Right hindlimb (tissue), 1 donor: ENCODE measurements at places on chromosomes 6 and 20.

DNA sequence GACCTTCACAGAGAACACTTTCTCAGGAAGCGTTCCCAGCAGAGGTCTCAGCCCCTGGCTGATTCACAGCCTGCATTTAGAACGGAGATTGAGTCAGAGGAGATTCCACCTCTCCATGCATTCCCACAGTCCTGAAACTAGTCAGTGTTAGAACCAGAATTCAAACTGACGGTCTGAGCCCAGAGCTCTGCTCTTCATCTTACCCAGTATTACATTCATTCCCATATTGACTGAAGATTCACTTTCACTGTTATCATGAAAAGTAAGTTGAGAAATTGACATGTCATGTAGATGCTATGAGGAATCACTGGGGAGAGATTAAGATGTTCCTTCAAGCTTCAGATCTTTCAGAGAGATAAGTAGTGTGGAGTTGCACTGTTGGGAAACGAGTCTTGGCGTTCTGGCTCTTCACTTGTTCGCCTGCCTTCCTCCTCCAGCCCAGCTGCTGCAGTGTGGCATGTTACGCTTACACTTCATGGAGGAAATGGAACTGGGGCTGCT, 28.3 kb downstream of the MAS1 start:
- no peak for DNase-seq

GRCh38 chr6:138231381-138231886, 13.1 kb upstream of the PBOV1 start:
- no peak for DNase-seq

DNA sequence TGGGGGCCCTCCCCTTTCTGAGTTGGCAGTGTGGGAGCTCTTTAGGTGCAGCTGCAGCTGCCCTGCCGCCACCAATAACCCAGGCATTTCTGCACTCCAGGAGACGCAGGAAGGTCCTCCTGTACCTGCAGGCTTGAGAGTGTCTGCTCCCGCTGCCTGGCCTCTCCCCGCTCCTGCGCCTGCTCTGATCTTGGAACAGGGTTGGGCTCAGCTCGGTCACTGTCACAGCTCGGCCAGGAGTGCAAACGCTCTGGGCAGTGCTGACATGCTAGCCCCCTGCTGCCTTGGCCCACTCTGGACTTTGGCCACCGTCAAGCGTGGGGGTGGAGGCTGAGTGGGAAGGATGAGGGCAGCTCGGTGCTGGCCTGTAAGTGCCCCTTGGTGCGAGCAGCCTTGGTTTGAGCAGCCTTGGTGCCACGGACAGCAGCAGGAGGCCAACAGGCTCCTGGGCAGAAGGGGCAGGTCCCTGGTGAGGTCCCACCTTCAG, 738.1 kb upstream of the GJE1 start:
- DNase-seq = no peak

DNA sequence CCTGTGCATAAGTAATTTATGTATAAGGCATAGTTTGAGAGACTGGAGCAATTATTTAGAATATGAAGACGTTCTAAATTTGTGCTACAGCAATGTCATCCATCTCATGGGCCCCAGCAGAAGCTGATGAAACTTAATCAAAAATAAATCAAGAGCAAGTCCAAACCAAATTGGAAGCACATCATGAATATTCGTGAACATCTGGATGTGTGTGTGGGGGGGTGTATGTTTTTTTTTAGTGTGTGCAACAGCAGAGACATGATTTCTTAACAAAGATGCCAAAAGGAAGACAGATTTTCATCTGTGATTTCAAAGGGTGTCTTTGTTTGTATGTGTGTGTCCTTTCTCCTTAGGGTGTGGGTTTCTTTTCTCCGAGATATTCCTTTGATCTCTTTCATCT, 58.9 kb downstream of the SASH1 start:
- DNase-seq = no peak

DNA sequence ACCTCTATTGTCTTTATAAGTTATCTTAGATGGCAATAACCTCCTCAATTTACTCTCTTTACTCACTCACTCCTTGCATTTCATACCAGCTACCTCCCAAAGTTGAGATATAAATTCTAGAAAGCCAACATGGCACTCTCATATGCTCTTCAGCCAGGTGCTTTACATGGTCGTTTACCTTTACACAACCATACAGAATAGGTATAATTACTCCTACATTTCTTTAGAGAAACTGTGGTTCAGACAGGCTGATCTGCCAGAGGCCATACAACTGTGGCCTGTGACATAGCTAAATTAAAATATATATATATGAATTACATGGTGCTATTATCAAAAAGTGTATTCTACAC, 45.7 kb downstream of the HBS1L start:
- no peak for DNase-seq
